ENCODE measurements at places on chromosomes 6 and 20.

DNA sequence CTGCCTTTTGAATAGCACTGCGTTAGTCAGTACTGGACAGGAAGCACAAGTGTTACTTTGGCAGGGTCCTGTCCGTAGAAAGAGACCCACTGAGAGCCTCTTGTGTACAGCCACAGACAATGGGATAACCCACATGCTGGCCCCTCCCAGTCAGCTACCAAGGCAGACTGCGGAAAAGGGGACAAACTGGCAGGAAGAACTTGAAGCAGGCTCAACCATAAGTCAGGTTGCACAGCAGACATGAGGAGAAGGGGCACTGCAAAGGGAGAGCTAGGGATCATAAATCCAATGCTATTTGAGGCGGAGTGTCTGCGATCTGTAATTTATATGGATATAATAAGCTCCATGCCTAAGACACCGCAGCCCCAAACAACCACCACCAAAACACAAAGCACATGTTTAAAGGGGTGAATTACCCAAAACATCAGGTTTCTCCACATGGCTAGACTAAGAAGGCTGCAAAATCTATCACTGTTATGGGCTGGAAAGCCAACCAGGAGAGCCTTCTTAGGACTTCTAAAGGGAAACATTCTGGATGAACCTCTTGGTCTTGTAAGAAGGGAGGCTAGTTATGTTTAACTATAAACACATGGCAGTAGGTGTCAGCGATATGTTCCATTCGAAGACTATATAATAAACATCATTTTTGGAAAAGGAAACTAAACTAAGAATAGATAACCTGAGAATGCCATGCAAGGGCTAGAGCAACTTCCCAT lies 141.7 kb downstream of the BACH2 start:
- no peak for DNase-seq

- peak; percentile 25 for DNase-seq
Measured at GRCh38 chr20:33915726-33916331, 77.9 kb upstream of the RALY start.

GRCh38 chr6:26234421-26235301 lies 130.3 kb upstream of the BTN3A2 start:
- no peak for DNase-seq

DNA sequence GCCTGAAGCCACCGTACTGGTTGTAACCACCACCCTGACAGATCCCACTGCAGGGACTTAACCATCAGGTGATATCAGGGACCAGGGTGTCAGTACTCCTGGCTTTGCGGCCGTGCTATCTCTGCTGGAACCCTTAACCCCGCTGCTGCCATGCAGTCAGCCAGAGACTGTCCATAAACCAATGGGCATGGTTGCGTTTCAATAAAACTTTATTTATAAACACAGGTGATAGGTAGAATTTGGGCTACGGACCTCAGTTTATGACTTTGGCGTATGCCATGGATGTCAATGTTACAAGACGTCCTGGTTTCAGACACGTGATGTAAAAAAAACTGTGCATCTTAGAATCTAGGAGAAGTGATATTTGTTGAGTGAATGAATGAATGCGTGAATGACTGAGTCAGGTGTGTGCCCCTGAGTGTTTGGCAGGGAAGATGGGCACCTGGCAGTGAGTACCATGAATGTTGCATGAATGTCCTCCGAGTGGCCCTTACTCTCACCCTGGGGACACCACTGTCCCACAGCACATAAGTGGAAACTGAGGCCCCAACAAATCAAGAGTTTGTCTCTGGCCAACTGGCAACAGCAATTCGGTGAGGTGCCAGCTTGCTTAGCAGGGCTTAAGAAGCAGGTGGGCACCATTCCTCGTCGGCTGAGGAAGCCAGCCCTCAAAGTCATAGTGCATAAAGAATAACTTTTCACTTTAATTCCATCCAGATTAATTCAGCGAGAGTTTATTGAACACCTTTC lies 64.0 kb upstream of the APCDD1L start:
- no peak for DNase-seq

- DNase-seq: no peak
Measured at GRCh38 chr20:32449890-32450401, 91.8 kb downstream of the ASXL1 start.

- no peak for DNase-seq
Measured at GRCh38 chr6:79538106-79538971, 1.1 kb upstream of the LCA5 start.

- DNase-seq: no peak
Measured at GRCh38 chr6:140744659-140745320, 1370.3 kb upstream of the CITED2 start.

GRCh38 chr20:20440481-20440880 lies 72.6 kb downstream of the INSM1 start:
- DNase-seq: no peak

DNA sequence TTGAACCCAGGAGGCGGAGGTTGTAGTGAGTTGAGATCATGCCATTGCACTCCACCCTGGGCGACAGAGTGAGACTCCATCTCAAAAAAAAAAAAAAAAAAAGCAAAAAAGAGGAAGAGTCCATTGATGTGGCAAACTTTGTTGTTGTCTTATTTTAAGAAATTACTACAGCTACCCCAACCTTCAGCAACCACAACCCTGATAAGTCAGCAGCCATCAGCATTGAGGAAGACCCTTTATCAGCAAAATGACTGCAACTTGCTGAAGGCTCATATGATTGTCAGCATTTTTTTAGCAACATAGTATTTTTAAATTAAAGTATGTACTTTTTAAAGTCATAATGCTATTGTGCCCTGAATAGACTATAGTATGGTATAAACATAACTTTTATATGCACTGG lies 48.8 kb downstream of the ZFP64 start:
- no peak for DNase-seq

GRCh38 chr6:804771-805170 lies 111.8 kb upstream of the EXOC2 start:
- DNase-seq: no peak

- no peak for DNase-seq
Measured at GRCh38 chr6:75281653-75282052, 2.9 kb downstream of the TMEM30A start.

- DNase-seq: no peak
Measured at GRCh38 chr6:142174703-142175102, 27.6 kb downstream of the VTA1 start.

DNA sequence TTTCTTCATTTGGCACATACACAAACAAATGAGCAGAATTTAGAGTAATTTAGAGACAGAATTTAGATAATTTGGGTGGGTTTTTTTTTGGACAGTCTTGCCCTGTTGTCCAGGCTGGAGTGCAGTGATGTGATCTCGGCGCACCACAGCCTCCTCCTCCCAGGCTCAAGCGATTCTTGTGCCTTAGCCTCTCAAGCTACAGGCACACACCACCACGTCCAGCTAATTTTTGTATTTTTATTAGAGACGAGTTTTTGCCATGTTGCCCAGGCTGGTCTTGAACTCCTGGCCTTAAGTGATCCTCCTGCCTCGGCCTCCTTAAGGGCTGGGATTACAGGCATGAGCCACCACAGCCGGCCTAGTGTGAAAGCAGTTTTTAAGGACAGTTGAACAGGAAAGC lies 127.8 kb downstream of the MTHFD1L start:
- DNase-seq: no peak

DNA sequence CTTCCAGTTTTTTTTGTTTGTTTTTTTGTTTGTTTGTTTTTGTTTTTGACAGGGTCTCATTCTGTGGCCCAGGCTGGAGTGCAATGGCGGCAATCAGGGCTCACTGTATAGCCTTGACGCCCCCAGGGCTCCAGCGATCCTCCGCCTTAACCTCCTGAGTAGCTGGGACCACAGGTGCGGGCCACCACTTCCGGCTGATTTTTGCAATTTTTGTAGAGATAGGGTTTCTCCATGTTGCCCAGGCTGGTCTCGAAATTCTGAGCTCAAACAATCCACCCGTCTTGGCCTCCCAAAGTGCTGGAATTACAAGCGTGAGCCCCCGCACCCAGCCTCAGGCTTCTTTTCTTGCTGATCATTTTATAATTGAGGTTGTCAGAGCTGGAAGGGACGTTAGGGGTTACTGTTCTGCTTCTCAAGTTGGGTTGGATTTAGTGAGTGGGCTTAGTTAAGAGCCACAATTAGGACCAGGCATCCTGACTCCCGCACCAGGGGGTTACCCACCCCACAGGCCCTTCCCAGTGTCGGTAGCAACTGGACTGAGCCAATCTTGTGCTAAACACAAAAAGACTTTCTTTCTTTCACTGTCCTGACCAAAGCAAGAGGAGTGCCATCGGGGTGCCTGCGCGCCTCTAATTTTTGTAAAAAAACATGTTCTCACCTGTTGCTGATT lies 13.1 kb upstream of the ZSCAN9 start:
- DNase-seq: no peak

DNA sequence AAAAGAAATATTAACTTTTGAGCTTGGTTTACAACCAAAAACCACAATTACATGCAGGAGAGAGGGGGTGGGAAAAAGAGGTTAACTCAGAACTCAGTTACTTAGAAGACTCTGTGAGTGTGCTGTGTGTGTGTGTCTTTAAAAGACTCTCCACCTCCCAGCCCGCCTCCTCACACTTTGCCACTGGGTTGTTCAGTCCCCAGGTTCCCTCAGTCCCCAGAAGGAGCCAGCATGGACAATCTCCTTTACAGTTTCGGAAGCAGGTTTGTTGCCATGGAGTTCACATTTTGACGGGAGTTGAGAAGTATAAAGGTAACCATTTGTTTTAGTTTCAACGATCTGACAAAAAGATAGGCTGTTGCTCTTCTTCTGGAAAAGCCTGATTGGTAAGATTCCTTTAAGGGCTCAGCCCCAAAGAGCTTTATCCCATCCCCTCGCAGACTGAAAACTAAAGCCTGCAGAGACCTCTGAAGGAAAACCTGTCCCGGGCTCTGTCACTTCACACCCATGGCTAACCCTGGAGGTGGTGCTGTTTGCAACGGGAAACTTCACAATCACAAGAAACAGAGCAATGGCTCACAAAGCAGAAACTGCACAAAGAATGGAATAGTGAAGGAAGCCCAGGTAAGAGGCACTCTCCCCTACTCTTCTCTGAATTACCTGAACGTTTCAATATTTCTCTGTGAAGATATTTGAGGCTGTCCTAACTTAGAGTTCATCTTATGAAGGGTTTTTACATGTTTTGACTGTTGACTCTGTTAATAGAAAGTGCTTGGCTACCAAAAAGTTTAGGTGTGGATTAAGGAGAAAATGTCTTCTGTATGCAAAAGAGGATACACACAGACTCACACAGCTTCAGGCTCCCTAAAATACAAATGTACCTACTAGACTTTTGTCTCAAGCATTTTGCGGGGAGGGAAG lies at the start of gene SPTLC3:
Gene SPTLC3 (plus strand): TSS at position 212 of the 921 bp plus-strand sequence. CDS start 296 bp downstream, at position 508.
- DNase-seq: no peak

All from stimulated activated CD8-positive, alpha-beta memory T cell treated with anti-CD3 and anti-CD28 coated beads, Interleukin-7, amount 100 ng/mL, for 1 hour (primary cell).